ENCODE measurements at places on chromosomes 7 and 10.
A peak's percentile ranks its signal among the peaks of the same experiment; 100 is the strongest.

- DNase-seq = peak; percentile 49
Observed at GRCh38 chr10:28280652-28281051, 22.2 kb downstream of the MPP7 start.

DNA sequence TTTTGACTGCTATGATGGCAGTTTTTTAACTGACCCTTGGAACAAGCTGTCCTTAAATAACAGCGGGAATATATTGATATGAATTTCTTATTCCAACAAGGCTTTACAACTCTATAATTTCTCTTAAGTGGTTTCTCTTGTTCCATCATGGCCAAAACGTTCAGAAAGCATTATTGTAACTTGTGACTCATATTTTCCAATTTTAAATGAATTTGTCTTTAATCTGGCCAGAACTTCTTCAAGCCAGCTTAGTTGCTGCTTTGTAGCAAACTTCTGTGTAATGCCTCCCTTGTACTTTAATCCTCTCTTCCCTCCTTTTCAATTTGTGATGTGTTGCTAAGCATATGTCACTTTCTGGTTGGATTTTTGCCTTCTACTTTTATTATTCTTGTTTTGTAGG lies 271.9 kb downstream of the KIF20B start:
- DNase-seq = no peak

GRCh38 chr7:130544356-130544755 lies 52.5 kb downstream of the MEST start:
- no peak for DNase-seq

DNA sequence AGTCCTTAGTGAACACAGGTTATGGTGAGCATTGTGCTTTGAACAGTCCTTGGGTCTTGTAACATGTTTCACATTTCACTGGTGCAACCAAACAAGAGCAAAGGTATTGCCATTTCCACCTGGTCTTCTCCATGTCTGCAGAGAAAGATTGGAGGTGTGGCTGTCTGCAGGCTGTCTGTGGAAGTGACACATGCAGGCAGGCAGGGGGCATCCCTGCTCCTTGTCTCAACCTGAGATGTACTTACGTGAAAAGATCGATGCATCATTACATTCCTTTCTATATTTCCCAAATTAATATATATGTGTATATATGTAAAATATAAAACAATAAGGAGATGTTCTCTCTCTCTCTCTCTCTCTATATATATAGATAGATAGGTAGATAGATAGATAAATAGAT lies 54.3 kb downstream of the LRRC18 start:
- DNase-seq = no peak

DNA sequence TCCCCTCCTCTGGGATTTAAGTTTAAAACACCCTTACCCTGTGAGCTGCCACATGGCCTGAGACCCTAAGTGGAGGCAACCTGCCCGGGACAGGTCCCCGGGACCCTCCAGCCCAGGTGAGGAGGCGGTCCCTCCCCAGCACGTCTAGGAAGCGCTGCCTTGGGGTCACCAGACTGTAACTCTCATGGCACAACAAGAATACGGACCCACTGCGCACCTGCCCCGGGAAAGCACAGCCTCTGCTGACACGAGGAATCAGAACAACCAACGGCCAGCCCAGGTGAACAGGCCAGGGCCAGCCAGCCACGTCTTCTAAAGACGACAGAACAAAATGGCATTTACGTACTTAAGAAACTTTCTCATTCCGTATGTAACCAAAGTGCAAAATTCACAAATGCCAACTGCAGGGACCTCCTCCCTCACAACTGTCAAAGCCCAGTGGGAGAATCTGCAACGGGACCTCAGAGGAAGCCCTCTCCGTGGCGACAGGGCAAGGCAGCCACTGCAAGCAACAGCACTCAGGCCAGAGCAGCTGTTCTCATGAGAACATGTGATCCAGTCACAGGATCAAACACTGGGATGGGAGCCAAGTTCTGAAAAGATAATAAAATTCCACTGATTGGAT lies 208.4 kb downstream of the DIP2C start:
- no peak for DNase-seq

Data from HS-27A (cell line).